ENCODE measurements at places on chromosomes 3 and 15.

DNA sequence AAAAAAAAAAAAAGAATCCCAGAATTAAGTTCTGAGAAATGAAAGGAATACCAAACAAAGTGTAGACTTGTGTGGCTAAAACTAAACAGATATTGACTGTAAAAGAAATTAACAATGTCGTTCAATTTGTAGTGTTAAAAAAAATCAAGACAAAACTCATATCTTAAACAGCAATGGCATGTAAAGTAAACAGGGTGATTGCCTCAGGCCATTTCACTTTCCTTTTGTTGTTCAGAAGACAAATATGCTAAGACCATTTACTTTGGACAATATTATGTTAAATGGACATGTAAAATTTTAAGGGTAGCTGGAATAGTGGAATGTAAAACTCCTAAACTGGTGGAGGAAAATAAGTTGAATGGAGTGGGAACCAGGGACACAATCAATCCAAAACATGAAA is 139.1 kb downstream of the RTP4 start:
- DNase-seq = no peak

GRCh38 chr3:194458131-194458530 is 28.7 kb downstream of the ATP13A3 start:
- DNase-seq = no peak

DNA sequence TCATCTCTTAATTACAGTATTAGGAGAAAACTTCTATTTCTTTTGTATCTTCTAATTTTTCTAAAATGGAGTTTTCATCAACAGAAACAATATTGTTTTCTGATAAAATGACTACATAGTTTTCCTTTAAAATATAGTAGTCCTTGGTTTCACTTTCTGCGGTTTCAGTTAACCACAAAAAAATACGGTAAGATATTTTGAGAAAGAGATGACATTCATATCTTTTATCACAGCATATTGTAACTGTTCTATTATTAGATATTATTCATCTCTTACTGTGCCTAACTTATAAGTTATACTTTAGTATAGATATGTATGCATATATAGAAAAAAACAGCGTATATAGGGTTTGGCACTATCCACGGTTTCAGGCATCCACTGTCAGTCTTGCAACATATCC is 2.3 kb downstream of the B4GALT4 start:
- no peak for DNase-seq

GRCh38 chr15:43199945-43200488 is 14.8 kb downstream of the CCNDBP1 start:
- no peak for DNase-seq

GRCh38 chr3:153137626-153138025 is 24.4 kb upstream of the RAP2B start:
- no peak for DNase-seq

GRCh38 chr3:23162934-23163333 is 40.2 kb upstream of the UBE2E2 start:
- no peak for DNase-seq

DNA sequence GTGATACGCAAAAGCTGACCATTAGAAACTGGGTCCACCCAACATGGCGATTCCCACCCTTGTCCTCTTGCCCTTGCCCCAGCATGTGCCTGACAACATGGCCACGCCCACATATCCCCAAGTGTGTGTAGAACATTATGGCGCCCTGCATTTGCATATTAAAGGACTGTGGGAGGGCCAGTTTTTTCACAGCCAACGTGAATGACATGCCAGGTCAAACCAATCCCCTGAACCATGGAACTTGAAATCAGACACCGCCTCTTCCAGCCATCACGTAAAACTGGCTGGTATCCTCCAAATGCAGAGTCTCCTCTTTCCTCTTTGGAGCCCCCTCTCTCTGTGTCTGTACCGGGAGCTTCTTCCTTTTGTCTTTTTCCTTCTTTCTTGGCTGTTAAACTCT is 156.7 kb upstream of the EPHA6 start:
- DNase-seq = no peak

DNA sequence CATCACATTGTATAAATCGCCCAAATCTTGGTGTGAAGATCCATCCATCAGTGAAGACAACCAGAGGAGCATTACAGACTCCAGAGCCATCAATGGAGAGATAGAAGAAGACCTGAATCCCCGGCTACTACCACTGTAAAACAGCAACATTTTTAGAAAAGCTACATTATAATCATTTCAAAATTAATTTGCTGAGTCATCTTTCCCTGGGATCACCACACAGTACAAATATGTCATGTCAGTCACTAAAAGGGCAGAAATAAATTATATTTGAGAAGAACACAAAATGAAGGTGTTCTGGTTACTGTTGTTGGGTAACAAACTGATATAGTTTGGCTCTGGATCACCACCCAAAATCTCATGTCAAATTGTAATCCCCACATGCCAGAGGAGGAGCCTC is 218.5 kb upstream of the STT3B start:
- no peak for DNase-seq

- DNase-seq = no peak
Measured at GRCh38 chr3:120688121-120688520, 6.1 kb upstream of the HGD start.

GRCh38 chr15:63892794-63893441 is 59.2 kb upstream of the HERC1 start:
- no peak for DNase-seq

GRCh38 chr3:138400651-138401070 is 33.8 kb upstream of the ESYT3 start:
- no peak for DNase-seq

- DNase-seq = no peak
Measured at GRCh38 chr15:73867956-73868355, 5.4 kb upstream of the TBC1D21 start.

Measured in SW 1271 (cell line).